ENCODE measurements at places on chromosomes 12 and 14.

DNA sequence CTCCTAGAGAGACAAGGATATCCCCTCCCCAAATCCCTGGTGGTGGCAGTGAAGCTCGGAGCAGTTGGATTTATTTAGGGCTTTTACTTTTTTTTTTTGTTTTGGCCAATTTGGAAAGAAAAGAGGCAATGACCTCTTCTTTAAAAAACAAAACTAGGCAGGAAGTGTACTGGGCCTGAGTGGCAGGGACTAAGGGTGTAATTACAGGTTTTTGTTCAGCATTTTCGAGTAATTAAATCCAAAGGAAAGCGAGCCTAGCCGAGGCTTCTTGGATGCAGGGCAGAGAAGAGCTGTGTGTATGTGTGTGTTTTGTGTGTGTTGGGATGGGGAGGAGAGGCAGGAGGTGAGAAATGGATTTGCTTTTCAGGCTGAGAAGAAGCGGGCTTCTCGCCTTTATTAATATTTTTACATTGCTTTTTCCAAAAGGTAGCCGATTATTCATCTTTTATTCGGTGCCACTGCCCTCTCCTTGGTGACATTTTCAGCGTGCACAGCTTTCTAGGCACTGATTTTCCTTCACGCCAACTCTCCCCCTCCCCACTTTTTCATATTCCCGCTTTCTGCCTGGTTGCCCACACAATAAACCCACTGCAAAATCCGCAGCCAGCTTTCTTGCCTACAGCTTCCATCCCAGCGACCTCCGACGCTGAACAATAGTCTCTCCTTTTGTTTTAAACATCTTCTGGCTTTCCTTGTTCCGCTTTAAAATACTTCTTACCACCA lies 8.9 kb upstream of the IRF2BPL start:
- no peak for DNase-seq

- no peak for DNase-seq
These were observed 346.6 kb downstream of the NAV3 start for GRCh38 chr12:78177298-78177697.

DNA sequence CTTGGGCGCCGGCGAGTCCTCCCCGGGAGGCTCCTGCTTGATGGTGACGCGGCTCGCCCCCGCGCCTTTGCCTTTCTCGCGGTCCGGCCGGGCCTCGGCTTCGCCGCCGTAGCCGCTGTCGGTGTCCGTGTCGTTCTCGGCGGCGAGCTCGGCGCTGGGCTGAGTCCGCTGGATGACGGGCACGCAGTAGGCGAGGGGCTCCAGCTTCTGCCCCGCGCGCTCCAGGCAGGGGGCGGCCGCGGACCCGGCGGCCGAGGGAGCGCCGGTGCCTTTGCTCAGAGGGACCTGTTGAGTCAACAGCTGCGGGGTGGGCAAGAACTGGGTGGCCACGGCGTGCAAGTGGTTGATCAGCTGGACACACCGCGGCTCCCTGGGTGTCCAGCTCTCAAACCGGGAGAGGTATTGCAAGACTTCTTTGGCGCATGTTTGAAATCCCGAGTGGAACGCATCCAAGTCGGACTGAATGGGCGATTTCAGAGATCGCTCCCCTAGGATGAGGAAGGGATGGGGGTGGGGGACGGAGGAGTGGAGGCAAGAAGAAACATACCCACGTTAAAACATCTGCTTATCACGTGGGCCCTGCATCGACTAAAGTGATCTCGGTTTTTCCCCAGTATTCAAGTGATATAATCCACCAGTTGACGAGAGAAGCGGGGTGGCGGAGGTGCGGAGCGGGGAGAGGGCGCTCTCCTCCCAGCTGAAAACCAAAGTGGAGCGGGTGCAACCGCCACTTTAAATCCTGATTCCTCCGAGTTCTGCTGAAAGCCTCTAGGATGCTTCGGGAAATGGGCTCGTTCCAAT lies 2.0 kb downstream of the BHLHE41 start:
- DNase-seq, result peak; percentile 78

- peak; percentile 86 for DNase-seq
These were observed 1.9 kb downstream of the SLC25A3 start for GRCh38 chr12:98595243-98595988.

GRCh38 chr14:73796893-73797542 lies 54.6 kb upstream of the PTGR2 start:
- DNase-seq, result peak; percentile 27

DNA sequence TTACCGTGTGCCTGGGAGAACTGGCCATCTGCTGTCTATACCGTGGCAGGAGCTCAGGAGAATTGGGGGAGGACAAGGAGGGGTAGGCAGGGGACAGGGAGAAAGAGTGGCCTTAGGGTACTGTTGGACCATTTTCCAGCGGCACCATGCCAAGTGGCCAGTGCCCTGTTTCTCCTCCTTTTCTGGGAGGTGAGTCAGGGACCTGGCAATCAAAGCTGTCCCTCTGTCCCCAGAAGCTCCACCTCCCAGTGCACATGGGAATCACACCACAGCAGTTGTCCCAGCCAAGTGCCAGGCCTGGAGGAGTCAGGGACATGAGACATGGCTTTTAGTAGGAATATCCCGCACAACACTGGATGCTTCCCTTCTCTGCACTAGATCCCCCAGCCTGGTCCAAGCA lies 118.0 kb downstream of the GCH1 start:
- DNase-seq, result no peak

- DNase-seq, result peak; percentile 13
These were observed 359.9 kb downstream of the NRXN3 start for GRCh38 chr14:78530078-78530477.

DNA sequence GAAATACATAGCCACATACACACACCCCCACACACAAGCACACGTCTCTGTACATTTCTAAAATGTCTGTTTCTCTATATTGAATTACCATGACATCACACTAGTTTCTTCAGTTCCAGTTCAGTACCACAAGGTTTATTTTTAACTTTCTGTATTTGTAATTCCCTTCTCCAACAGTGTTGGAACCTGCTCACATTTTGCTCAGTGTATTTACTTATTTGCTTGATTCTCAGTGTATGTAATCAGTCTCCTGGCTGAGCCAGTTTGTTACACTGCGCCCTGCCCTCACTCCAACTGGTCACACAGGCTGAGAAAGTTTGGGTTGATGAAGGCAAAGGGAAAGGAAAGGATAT lies 67.1 kb downstream of the MON2 start:
- no peak for DNase-seq

- DNase-seq, result no peak
These were observed 12.6 kb downstream of the APPL2 start for GRCh38 chr12:105223352-105223845.

DNA sequence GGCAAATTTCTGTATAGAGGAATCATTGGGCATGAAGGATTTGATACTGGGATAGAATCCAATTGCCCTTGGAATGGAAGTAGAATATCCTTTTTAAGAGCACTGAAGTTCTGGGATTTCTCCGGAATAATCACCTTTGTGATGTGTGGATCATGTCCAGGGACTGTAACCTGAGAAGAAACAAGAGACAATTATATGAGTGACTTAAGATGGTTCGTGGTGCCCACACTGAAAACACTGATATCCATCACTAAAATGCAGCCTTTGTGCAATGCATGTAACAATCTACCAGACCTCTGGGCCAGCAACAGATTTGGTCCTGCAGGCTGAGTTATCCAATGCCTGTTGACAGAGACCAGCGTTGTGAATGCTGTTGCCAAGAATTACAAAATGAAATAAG lies 48.5 kb downstream of the MDM2 start:
- no peak for DNase-seq

DNA sequence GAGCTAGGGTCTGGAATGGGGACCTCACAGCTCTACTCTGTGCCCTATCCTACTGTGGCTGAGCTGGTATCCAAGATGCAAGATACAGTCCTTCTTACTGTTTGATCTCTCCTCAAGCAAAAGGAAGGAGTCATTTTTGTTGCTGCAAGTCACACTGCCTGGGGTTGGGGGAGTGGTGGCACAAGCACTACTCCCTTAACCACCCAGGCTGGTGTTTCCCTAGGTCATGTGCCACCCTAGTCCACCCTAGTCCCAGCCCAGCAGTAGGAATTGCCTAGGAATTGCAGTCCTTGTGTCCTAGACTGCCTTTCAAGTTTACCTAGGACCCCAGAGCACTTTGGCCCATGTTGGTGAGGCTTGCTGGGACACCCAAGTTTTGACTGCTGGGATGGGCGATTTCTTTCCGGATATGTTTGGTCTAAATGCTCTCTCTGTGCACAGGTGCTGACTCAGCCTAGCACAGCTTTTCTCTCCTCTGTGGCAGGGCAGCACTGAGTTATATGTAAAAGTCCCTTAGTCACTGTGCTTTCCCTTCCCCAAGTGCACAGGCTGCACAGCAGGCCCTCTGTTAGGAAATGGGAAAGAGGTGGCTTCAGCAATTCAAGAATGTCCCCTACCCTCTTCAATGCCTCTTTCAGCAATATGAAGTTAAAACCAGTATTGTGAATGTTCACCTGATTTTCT lies 54.9 kb downstream of the SLC6A15 start:
- DNase-seq, result no peak

GRCh38 chr12:54364413-54364812 lies at the start of gene GPR84:
GPR84 (minus strand) TSS chr12:54364486; CDS start chr12:54363851, 635 bp downstream.
- DNase-seq, result no peak
